ENCODE measurements at places on chromosomes 6 and 20. TPM values are rescaled to one million over a fixed set of nuclear protein-coding genes. Genes with fewer than 3 reads are reported as not detected.
A peak's percentile ranks its signal among the peaks of the same experiment; 100 is the strongest.

GRCh38 chr20:9509246-9509645 is 5.1 kb upstream of the LAMP5 start:
- no peak for DNase-seq

Gene ABHD16B
- not detected for total RNA-seq

- peak; percentile 51 for DNase-seq
Observed at GRCh38 chr6:80969439-80969838, 783.0 kb downstream of the TENT5A start.

- DNase-seq, result no peak
Observed at GRCh38 chr6:125949069-125949468, 7.5 kb upstream of the HINT3 start.

Gene PRDM1
- 0.86 TPM for total RNA-seq

DNA sequence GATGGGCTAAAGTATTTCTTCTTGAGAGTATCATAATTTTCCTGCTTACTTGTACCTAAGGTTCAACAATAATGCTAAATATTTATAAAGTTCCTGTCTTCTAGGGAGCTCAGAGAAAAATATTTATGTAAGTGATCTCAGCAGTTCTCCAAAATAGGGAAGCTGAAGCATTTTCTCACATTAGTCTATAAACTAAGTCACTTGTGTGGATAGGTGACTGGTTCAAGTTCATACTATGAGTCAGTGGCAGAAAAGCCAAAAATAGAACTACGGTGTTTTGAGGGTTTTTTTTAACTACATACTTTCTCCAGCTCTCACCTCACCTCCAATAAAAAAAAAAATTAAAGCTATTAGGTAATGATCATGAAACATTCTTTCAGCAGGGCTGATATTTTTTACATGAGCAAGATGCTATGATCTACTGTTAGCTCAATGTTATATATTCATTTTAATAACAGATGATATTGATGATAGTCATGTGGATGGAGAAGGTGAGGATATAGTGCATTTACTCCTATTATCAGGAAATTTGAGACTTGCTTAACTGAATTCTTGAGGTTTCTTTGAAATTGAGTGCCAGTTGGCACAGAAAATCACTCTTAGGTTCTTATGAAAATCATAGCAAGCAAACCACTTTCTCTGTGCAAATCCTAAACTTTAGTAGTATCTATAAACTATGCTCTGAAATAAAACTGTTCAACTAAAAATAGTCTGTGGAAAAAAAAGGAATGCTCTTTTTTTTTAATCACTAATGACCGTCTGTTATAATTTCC is 4.1 kb upstream of the MOXD1 start:
- DNase-seq, result no peak

DNA sequence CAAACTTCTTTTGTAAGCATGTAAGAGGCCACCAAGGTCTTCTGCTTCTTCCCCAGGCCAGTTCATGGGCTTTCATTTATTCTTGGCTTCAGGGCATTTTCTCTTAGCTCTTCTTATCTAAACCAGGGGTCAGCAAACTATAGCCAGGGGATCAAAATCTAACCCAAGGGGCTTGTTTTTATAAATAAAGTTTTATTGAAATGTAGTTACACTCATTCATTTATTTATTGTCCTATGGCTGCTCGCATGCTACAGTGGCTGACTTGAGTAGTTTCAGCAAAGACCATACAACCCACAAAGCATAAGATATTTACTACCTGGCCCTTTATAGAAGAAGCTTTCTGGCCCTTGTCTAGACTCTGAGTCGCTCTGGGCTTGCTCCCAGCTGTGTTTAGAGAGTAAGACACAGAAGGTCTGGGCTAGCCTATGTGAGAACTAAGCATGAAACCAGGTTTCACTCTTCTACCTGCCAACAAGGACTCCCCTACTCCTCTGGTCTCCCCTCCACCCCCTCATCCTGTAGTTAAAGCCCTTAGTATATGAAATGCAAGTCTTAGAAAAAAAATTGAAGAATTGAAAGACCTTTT is 43.2 kb downstream of the KHDC1L start:
- DNase-seq, result no peak
